ENCODE measurements at places on chromosomes 13 and 19.
A peak's percentile ranks its signal among the peaks of the same experiment; 100 is the strongest.

DNA sequence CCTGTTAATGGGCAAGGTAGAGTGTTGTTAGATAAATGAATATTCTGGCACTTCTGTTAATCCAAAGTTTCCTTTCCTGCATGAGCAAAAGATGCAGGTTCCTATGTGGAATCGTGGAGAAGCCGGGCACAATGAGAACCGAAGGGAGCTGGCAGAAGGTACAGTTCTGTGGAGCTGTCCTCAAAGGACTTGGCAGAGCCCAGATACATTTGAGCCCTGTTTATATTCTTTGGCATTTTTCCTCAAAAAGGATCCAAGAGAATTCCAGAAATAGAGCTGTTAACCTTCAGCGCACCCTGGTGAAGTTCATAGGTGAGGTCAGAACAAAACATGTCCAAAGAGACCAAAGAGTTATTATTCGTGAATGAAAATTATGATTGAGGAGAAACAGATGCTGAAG, 4.0 kb upstream of the DLEU7 start:
- no peak for DNase-seq

- DNase-seq, result no peak
Measured at GRCh38 chr13:20340136-20340758, 108.1 kb upstream of the GJB6 start.

GRCh38 chr13:101514695-101515275, 62.3 kb downstream of the ITGBL1 start:
- no peak for DNase-seq

GRCh38 chr13:87671031-87671752, at the start of gene SLITRK5:
SLITRK5 (plus strand) TSS chr13:87671371; CDS start chr13:87675389, 4,018 bp downstream.
- DNase-seq, result peak; percentile 61

DNA sequence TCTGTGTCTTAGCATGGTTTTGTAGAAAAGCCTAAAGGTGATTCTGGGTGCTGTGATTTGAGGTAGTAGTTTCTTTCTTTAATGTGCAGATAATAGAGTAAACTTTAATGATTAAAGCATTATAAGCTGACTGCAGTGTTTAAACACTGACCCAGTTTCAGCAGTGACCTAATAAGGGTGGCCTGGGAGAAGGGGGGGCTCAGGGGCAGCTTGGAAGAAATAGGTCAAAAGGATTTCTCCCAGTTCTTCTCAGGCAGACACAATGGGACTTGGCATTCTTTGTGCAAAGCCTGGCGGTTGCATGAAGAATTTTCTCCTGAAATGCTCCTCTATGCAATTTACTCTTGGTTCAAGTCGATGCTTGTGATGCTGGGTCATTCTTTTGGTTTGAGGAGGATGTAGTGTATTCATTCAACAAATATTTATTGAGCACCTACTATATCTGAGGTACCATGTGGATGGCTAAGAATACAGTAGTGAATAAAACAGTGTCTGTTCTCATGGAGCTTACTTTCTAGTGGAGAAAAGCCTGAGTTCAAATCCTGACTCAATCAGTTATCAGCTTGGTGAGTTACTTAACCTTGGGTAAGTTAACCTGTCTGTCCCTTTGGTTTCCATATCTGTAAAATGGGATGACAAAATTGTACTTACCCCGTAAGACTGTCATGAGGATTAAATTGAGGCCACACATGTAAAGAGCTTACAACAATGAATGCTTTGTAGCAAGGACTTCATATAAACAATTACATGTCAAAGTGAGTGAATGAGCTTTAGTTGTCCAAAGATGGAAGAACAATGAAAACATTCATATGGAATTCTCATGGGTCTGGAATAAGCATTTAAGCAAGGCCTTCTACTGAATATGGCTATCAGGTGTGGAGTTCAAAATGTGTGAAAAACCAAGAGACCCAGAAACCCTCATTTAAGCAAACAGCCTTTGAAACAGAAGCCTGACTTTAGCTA, 210.2 kb downstream of the KCNRG start:
- no peak for DNase-seq

GRCh38 chr19:39941615-39942365, 7.4 kb upstream of the FCGBP start:
- peak; percentile 38 for DNase-seq

GRCh38 chr19:46378268-46378667, 31.4 kb downstream of the PPP5C start:
- no peak for DNase-seq

DNA sequence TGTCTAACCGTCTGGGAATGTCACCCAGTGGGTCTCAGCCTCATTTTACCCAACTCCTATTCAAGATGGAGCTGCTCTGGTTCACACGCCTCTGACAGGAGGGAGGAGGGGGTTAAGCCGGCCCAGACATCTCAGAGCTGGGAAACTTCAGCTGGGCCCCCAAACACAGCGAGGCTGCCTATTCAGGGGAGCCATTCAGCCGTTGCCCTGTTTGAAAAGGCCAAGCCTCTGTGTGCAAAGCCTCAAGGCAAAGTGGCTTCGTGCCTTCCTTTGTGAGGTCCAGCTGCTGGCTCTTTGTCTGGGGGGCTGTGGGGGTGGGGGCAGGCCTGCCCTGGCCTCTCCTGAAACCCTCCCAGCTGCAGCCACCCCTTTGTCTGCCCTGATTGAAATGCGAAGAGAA, 147.4 kb downstream of the PTPRS start:
- no peak for DNase-seq

DNA sequence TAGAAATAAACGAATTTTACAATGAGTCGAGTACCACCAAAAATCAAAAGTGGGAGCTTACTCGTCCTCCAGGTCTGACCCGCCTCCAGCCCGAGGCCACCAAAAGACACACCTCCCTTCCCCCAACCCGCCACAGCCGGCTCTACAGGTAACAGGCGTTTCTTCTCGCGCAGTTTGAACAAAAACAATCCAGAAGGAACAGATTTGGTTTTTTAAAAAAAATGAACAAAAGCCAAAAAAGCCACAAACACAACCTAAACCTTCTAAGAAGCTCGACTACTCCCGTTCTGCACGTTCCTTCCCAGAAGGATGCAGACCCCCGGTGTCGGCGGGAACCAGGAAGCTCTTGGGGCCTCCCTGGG, 671 bp downstream of the ZDHHC20 start:
- DNase-seq, result peak; percentile 52

DNA sequence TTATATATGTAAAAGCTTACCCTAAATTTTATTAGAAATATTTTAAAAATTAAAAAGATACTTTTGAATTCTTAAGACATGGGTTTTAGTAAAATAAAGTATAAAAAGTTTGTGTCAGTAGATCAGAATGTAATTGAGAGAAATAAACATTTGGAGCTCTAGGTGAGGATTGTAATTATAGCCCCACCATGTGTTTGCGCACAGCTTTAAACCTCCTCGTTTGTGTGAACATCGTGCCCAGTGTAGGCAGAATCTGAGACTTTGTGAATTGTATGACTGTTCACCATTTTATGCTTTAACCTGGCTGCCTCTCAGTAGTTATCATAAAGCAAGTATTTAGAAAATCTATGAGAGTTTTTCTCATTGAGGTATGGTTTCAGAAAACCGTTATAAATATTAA, 29.1 kb downstream of the CUL4A start:
- DNase-seq, result no peak

- no peak for DNase-seq
Measured at GRCh38 chr19:40586611-40587010, 9.9 kb downstream of the SHKBP1 start.

DNA sequence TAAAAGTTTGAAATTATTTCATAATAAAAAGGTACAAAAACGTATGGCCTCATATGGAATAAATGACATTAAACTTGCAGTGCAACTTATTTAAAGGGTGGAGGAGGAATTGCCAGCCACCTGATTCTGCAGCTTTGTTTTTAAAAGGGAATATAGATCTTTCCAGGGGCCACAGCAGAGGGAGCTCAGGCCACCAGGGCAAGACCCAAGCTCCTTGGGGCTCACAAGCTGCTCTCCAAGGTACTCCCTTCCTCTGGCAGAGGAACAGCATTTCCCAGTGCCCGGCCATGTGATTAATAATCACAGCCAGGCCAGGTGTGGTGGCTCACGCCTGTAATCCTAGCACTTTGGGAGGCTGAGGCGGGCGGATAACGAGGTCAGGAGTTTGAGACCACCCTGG, 6.2 kb downstream of the ACOD1 start:
- DNase-seq, result no peak

- no peak for DNase-seq
Measured at GRCh38 chr13:49869519-49869918, 66.6 kb downstream of the SPRYD7 start.

DNA sequence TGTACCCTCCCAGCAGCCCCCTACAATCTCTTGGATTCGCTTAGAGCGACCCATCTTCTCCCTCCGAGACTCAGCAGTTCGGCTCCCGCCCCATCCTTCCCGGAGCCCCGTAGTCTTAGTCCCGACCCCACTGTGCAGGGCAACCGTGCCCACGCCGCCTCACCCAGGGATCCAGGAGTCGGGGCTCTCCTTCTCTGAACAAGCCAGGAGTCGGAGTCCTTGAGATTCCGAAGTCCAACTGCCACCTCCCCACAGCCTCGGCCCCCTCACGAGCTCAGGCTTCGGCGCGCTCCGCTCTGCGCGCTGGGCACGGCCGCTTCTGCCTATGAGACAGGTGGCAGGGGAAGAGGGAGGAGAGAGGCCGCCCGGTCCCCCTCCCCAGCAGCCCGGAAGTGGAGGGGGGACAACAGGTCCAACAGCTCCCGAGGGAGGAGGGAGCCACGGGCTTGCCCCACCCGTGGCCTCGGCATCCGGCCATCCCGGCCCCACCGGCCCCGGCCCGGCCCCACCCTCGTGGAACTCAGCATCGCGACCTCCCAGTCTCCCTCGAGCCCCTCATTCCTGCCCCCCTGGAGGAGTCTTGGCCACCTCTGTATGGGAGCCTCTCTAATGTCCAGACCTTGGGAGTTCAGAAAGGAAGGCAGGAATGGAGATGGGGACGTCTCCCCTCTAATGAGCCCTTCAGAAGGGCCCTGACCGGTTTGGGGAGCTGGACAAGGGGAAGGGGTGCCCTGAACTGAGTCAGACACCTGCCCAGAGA, at the start of gene PHLDB3:
Gene PHLDB3 (minus strand): TSS at position 321 of the 760 bp plus-strand sequence. CDS start 628 bp downstream, outside the sequence.
- DNase-seq, result no peak

DNA sequence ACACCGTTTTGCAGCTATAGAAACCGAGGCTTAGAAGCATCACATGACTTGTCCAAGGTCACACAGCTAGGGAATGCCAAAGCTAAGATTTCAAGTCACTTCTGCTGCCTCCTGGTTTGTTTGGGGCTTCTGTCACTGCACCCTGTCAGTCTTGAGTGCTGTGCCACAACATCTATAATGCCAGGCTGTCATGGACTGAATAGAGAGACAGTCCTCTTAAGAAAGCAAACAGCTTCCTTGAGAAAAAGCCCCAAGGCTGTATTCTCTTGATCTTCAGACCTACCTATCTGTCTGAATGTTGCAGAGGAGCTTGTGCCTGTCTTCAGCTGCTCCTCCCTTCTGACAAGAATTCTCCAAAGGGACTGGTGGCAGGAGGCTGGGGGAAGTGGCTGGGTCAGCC, 81.6 kb downstream of the OLFM4 start:
- no peak for DNase-seq

- DNase-seq, result no peak
Measured at GRCh38 chr19:43362179-43362578, 8.7 kb downstream of the CD177 start.

DNA sequence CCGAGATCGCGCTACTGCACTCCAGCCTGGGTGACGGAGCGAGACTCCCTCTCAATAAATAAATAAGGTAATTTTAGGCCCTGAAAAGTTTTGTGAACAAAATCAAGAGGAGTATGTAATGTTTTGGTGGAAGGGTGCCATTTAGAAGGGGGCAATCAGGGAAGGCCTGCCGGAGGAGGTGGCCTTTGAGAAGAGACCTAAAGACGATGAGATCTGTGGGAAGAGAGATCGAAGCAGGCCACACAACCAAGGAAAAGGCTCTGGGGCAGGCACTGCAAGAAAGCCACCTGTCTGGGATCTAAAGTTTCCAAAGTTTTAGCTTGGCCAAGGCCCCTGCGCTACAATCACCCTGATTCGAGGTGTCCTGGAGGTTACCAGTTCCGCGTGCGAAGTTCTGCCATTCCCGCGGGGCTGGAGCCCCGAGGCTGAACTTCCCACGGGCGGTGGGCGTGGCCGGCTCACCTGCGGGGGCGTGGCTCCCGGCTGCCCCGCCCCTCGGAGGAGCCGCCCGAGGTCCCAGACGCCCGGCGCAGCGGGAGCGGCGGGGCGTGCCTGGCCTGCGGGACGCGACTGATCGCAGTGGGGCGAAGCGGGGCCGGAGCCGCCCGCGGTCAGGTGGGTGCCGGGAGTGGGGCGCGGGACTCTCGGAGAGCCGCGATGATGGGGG, at the start of gene KLC3:
Gene KLC3 (plus strand): TSS at position 519 of the 667 bp plus-strand sequence. CDS start 4,792 bp downstream, outside the sequence.
- peak; percentile 14 for DNase-seq

- DNase-seq, result no peak
Measured at GRCh38 chr19:11273296-11273695, 11.0 kb upstream of the DOCK6 start.

DNA sequence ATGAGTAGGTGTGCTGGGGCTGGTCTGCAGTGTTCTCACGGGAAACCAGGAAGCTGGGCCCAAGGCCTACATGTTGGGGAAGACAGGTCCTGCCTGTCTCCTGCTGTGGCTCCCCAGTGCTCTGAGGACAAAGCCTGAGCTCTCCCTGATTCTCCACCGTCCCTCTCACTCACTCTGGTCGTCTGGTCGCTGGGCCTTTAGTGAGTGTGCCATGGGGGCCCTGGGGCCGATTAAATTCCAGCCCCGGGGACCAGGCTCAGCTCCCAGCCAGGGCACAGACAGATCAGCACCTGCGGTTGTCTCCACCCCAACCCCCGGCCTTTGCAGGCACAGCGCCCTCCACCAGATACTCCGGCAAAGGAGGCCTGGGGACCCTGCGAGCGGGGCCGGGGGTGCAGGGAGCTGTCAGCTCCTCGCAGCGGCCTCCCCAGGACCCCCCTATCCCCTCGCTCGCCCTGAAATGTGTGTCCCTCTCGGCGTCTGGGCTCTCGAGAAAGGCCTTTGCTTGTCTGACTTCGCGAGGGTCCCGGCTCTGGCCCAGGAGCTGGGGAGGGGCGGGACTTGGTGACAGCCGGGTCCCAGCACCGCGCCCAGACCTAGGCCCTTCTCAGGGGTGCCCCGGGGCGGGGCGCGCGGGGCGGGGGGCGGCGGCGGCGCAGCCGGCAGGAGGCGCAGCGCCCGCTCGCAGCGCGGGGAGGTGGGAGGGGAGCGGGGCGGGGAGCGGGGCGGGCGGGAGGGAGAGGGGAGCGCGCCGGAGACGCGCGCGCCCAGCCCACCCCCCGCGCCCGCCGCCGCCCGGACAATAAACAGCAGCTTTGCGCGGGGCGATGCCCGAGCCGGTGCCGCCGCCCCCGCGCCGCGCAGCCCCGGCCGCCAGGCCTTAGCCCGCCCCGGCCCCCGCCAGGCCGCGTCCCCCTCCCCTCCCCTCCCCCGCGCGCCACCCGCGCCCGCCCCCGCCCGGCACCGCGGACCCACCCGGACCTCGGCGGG, at the start of gene PALM:
Gene PALM (plus strand): TSS at position 782 of the 990 bp plus-strand sequence. CDS start 212 bp downstream, outside the sequence.
- no peak for DNase-seq

- DNase-seq, result no peak
Measured at GRCh38 chr19:7355151-7355820, 6.5 kb downstream of the ARHGEF18 start.
